CD4-positive, alpha-beta T cell treated with Interleukin-4 for 4 hours (primary cell): ENCODE measurements at places on chromosomes 1 and 21.

DNA sequence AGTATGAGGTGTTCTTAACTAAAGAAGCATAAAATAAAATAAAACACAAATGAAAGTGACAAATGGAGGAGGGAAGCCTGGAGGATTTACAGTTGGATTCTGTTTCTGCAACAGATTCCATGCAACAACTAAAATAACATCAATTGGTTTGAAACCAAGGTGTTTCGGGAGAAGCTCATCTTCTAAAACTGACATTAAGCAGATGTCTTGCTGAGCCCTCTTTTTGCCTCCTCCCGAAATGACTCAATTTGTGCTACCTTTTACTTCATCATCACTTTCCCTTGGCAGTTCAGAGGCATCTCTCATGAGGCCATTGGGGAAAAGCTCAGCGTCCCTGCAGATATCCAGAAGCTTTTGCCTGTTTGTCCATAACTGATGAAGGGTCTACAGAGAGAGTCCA, 121.6 kb upstream of the ADAR start:
- no peak for DNase-seq

DNA sequence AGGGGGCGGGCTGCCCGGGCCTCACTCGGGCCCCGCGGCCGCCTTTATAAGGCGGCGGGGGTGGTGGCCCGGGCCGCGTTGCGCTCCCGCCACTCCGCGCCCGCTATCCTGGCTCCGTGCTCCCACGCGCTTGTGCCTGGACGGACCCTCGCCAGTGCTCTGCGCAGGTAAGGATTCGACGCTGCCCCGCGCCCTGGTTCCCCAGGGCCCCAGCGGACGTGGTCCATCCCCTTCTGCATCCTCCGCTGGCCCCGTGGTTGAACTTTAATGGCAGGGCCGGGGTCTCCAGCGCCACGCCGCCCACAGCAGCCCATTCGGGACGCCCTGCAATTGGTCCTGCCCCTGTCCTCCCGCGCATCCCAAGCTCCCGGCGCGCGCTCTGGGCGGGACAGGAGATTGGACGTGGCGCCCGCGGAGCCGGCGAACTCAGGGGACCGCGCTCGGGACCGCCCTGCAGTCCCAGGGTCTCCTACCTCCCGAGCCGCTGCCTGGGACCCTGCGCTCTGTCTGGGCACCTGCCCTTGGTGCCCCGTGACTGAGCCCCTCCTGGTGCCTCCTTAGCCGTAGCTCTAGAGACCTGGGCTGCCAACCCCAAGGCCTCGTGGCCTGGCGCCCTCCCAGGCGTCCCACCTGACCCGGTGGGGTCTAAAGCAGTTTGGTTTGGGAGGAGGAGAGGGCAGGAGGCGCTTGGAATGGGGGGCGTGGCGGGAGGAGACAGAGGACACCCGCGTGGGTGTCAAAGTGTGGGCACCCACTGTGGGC, at the start of gene ALPL:
ALPL (plus strand) TSS at position 73 of the 762 bp plus-strand sequence. CDS start 44,659 bp downstream, outside the sequence.
- no peak for DNase-seq

- DNase-seq, result no peak
These were observed 9.4 kb downstream of the HSPG2 start for GRCh38 chr1:21927533-21928237.

- DNase-seq, result no peak
These were observed 20.9 kb downstream of the ERICH3 start for GRCh38 chr1:74652711-74653139.

DNA sequence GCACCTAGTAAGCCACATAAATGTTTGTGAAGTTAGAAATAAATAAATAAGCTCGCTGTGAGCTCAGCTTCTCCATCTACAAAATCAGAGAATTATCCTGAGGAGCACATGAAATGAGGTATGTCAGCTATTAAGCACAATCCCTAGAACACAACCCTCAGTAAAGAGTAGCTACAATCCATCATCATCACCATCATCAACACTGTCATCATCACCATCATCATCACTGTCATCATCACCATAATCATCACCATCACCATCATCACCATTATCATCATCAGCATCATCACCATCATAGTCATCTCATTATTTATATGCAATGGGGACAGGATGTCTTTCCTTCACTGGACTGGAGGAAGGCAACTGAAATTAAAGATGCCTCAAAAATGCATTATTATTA, 189.6 kb downstream of the NPHP4 start:
- DNase-seq, result no peak

- DNase-seq, result no peak
These were observed 31.7 kb downstream of the CHML start for GRCh38 chr1:241608379-241609033.

- no peak for DNase-seq
These were observed 15.2 kb downstream of the EPHX1 start for GRCh38 chr1:225825078-225825477.

- no peak for DNase-seq
These were observed 36.0 kb downstream of the ATP1A1 start for GRCh38 chr1:116408803-116409720.

DNA sequence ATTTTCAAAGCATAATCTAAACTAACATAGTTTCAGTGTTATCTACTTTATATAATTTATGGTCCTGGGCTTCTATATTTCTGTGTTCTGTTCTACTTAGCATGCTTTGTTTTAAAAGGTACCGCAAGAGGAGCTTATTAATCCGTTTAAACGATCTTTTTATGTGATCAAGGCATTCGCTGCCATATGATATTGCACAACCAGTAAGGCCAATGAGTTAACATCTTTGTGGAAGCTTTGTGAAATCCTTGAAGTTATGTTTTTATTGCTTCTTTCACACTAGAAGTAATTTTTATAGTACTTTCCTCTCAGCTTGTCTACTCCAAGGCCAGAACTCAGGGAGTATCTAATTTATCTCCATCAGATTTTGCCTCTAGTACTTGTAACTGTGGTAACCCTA, 8.9 kb downstream of the LRRC8C start:
- no peak for DNase-seq

- DNase-seq, result no peak
These were observed 16.8 kb downstream of the MAB21L3 start for GRCh38 chr1:116127848-116128540.

- DNase-seq, result no peak
These were observed 37.3 kb downstream of the TMEM53 start for GRCh38 chr1:44636688-44637598.

DNA sequence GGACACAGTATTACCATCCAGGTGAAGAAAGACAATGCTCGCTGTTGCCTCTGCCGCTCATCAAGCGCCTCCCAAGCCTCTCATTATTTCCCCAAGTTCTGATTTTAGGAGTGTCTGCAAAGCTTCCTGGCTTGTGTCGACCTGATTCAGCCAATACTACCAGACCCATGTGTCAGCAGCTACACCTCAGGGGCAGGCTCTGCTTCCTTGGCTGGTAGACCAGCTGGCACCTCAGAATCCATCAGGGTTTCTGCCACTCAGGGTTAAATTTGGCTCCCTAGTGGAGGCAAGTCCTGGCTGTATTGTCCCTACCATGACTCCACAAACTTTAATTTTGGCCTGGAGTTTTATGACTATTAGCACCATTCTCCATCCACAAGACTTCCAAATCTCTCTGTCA, 35.4 kb downstream of the SUSD4 start:
- DNase-seq, result no peak

DNA sequence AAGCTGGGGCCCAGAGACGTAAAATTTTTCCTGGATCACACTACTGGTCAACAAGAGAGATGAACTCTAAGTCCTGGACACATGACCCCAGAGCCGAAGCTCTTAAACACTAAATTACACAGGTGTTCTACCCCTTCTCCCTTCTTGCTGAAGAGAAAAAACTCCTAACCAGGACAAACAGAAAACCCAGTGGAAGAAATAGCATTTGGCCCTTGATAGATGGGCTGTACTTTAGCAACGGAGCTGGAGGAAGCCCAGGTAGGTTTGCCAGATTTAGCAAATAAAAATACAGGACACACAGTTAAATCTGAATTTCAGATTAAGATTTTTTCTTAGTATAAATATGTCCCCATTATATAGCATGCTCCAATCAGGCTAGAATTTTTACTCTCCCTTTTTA, 72.7 kb downstream of the DIRAS3 start:
- DNase-seq, result no peak

GRCh38 chr1:234173968-234174367, 199.3 kb upstream of the COA6 start:
- DNase-seq, result no peak

DNA sequence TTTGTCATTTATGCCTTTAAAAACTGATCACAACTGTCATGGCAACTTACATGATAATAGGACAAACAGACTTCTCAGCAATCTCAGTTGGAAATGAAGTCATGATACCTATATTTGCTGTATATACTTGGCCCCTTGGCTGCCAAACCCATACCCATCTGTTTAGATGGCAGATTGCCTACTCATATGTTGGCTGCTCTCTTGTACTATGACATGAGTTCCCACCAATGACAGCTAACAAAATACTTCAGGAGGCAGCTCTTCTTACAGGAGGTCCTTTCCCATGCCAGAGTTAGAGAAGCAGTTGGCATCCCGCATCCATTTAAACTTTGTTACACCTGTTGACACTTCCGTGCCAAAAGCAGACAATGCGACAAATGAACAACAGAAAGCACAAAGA, 603.1 kb upstream of the ADGRL2 start:
- no peak for DNase-seq

DNA sequence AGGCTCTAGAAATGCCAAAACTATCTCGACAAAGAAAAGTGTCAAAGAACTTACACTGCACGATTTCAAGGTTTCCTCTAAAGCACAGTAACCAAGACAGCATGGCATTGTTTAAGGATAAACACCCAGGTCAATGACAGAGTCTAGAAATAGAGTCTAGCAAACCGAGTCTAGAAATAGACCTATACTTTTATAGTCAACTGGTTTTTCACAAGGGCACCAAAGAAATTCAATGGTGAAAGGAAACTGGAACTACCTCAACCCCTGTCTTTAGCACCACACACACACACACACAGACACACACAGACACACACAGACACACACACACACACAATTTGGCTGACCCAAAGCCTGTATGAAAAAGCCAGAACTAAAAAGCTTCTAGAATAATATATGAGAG, 67.1 kb upstream of the PGBD5 start:
- no peak for DNase-seq

- peak; percentile 56 for DNase-seq
These were observed 9.8 kb upstream of the GJA8 start for GRCh38 chr1:147892731-147893214.

GRCh38 chr1:204507317-204508105, 8.7 kb upstream of the MDM4 start:
- DNase-seq, result peak; percentile 32

GRCh38 chr1:153592748-153593147, 20.2 kb downstream of the S100A16 start:
- DNase-seq, result no peak

- no peak for DNase-seq
These were observed 79.2 kb downstream of the MAN1C1 start for GRCh38 chr1:25695771-25696311.

GRCh38 chr1:86714159-86714558, 9.8 kb downstream of the SH3GLB1 start:
- DNase-seq, result no peak

- DNase-seq, result no peak
These were observed 25.7 kb upstream of the BACE2 start for GRCh38 chr21:41142051-41142795.

DNA sequence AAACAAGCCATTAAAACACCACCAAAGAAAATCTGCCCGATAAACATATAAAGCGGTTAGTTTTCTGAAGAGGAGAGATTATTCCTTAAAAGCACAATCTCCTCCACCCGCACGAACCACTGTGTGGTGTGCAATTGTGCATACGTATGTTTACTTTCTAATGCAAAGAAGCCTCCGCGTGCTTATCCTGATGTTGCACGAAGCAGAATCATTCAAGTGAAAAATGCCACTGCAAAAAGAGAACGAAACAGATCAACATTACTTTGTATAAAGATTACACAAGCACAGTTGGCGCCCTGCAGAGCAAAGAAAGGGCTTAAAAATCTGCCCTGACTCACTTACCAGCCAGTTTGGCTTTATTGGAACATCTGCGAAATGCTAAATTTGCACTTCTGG, 166.8 kb downstream of the ZNF281 start:
- DNase-seq, result no peak

GRCh38 chr1:21742578-21742977, 40.4 kb downstream of the USP48 start:
- no peak for DNase-seq

GRCh38 chr21:33219954-33220353, 9.8 kb upstream of the IFNAR2 start:
- no peak for DNase-seq

DNA sequence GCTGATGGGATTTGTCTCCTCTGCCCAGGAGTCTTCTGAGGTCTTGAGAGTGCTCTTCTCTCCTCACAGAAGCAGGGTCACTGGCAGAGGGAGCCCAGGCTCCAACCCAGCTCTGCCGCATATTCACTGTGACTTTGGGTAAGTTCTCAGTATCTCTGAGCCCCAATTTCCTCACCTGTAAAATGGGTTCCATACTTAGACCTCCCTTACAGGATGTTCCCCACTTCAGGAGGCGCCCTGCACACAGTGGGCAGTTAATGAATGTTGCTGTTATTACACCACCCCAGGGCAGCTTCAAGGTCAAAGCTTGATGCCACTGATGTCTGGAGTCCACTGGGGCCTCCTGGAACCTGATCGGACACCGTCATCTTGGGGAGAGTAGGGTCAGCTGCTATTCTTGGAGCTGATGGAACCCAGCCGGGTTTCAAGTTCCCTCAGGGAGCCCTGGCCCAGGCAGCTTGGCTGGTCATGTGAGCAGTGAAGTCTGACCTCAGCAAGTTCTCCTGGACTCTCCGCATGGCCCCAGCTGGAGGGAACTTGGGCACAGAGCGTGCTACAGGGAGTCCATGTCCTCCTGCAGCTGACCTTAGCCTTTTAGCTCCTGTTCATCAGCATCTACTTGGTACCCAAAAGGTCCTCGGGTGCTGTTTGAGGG, 21.8 kb downstream of the COA7 start:
- DNase-seq, result no peak
